GM03348 (cell line): ENCODE measurements at places on chromosomes 7 and 10.

GRCh38 chr10:5927306-5927705, 37.3 kb downstream of the FBH1 start:
- DNase-seq = peak; percentile 73

DNA sequence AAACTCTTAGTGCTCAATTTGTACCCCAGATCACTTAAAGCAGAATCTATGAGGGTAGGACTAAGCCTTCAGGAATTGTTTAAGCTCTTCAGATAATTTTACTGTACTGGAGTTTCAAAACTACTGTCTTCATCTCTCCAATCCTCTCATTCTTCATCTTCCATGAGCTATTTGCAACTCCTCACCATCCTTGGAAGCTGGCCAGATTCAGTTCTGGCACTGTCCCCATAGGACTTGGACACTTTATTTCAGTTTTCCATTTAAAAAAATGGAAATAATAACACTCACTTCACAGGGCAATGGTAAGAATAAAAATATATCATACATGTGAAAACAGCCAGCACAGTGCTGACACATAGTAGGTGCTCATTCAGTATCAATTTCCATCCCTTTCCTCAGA, 74.6 kb downstream of the PPP1R17 start:
- DNase-seq = no peak

- peak; percentile 28 for DNase-seq
These were observed 80.6 kb downstream of the ZEB1 start for GRCh38 chr10:31399631-31400030.

GRCh38 chr10:128867210-128867609, 599.8 kb upstream of the MGMT start:
- no peak for DNase-seq

DNA sequence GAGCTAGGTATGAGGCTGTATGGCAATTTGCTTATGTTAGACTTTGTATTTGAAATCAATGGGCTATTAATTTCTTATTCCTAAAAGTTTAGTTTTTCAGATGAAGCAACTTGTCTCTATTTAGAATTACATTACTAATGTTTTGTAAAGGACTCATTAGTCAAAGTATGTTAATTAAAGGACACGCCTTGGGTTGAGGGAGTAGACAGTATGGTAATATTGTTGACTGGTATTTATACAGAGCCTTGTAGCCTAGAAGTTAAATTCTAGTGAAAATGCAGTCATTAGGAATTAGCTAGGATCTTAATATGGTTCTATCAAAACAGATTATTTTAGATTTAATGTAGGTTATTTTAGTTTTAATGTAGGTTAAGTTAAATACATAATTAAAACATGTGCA, 6.2 kb downstream of the CDK14 start:
- no peak for DNase-seq

DNA sequence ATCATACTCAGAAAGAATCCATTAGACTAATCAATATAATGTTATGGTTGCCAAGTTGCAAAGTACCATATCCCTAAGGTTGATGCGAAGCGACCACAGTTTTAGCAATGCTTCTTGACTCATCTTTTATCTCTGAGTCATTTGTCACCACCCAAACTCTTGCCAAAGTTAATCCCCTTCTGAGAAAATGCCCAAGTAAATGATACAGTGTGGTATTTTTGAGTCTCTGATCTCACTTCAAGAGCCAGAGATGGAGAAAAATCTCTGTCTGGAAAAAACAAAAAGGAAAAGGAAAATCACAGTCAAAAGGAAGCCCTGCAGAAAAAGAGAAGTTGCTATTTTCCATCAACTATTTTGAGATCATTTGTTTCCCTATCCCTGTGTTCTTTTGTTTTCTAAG, 26.7 kb upstream of the OTUD1 start:
- peak; percentile 49 for DNase-seq

GRCh38 chr7:151291206-151291605, 42.7 kb upstream of the SMARCD3 start:
- no peak for DNase-seq

DNA sequence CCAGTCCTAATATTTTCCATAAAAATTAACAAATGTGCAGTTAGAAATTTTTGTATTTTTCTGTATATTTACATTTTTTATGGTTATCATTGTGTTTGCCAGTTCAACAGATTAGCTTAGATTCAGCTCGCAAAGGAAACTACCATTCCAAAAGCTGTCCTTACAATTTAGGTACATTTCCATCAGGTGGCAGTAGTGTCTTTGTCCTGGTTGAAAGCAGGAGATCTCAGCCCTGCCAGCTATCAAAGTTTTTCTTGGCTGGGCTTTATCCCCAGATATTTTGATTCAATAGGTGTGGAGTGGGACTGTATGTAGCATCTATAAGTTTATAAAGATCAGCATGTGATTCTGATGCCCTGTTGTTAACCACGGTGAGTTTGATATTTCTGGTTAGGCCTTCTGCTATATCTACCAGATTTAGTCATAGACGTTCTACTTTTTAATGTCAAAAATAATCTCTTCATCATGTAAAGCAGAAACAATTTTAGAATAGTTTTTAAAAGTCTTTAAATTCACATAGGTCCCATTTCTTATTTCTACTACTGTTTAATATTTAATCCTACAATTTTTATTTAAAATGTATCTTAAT, 15.5 kb upstream of the ICA1 start:
- DNase-seq = no peak

DNA sequence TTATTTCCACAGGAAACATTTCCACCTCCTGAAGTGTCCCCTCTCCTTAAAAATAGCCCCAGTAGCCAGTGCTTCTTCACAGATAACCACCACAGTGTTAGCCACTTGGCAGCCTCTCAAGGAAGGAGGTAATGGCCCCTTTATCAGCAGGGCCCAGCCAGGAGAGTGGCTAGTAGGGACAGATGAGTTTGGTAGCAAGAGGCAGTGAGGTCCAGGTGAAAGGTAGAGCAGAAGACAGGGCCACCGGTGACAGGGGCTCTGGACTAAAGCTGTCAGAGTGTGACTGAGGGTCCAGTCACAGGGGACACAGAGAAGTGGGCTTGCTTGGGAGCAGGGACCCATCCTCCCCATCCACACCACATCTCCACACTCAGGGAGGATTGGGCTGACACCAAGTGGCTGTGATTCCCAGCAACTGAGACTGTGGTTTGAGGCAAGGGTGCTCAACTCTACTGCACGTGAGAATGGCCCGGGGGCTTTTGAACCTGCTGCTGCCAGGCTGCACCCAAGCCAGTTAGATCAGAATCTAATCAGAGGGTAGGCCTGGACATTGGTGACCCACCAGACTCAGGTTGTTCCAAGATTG, 52.2 kb downstream of the C10orf120 start:
- no peak for DNase-seq

DNA sequence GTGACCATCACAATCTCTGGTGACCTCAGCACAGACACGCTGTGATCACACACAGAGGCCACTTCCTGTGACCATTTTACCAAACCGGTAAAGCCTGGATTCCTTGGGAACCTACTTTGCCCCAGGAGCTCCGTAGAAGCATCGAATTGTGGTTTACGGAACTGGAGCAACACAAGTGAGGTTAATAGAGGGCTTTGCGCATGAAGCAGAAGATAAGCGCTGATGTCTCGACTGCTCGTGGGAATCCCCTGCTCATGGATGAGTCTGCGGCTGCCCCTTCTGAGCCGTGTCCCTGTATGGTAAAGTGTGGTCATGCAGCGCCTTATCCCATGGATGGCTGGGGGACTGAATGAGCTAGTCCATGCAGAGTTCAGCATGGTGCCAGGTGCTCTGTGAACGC, 53.6 kb downstream of the VIPR2 start:
- DNase-seq = no peak

- peak; percentile 71 for DNase-seq
These were observed 87.8 kb downstream of the BTRC start for GRCh38 chr10:101441541-101442455.

DNA sequence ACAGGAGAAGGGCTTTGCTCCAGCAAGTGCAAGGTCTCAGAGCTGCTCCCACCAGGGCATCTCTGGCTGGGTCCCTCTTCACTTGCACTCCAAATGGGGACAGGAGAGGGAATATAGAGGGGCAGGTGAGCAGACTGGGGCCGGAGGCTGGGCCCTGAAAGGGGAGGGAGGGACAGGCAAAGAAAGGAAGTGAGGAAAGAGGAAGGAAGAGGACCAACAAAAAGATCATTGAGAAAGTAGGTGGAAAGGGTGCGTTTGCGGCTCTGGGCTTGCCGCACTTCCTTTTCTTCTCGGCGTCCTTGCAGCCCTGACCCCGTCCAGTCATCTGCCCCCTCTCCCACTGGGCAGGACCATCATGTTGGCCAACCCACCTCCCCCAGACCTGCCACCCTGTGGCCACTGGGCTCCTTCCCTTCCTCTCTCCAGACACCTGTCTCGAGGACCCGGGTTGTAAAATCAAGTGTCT, 14.0 kb downstream of the ITPRIP start:
- no peak for DNase-seq
